Heart left ventricle (tissue), 16 donors: ENCODE measurements at places on chromosomes 12 and 14. TPM values are rescaled to one million over a fixed set of nuclear protein-coding genes. Genes with fewer than 3 reads are reported as not detected.

Gene NPC2
- total RNA-seq = 194 TPM

Gene NYNRIN
- 8.7 TPM for total RNA-seq

Gene SLC22A17
- 8.5 TPM for total RNA-seq

Gene PLXNC1
- 3.7 TPM for total RNA-seq

Gene KRT8
- total RNA-seq = 109 TPM

GRCh38 chr12:6963791-6964413 lies 6.6 kb downstream of the PHB2 start:
- DNase-seq = no peak

GRCh38 chr12:132622437-132623071 lies 4.0 kb downstream of the P2RX2 start:
- DNase-seq = no peak

DNA sequence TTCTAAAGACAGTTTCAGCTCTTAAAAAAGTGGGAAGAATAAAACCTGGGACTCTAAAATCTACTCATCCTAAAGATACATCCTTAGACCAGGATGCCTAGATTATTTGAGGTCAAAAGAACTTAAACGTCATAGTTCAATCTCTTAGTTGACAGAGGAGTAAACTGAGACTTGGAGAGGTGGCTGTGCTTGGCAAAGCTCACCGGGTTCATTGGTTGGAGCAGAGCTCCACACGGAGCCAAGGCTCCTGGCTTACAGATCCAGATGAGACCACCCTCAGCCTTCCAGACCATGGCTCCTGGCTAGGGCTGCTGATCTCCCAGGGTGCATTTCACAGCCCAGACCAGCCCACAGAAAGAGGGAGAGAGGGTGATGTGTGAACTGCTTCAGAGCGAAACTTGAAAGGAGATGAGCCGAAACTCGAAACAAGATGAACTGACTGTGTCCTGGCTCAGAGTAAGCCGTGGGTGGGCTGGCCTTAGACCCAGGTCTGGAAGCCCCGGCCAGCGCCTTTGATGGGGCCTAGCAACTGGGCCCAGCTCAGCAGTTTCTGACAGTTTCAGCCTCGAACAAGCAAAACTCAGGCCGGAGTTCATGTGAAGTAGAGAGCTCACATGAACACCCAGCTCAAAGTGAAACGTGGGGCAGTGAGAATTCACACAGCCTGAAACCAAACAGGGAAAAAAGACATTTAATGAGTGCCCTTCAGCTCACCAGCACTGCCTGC lies 1044.8 kb downstream of the BCL11B start:
- DNase-seq = no peak

- no peak for DNase-seq
Measured at GRCh38 chr14:72574715-72575114, 319.2 kb downstream of the DPF3 start.

GRCh38 chr14:36513451-36514277 lies 6.4 kb downstream of the NKX2-1 start:
- no peak for DNase-seq

- DNase-seq = no peak
Measured at GRCh38 chr12:15155271-15155670, 65.9 kb downstream of the RERG start.
